ENCODE measurements at places on chromosomes 13 and 19.

DNA sequence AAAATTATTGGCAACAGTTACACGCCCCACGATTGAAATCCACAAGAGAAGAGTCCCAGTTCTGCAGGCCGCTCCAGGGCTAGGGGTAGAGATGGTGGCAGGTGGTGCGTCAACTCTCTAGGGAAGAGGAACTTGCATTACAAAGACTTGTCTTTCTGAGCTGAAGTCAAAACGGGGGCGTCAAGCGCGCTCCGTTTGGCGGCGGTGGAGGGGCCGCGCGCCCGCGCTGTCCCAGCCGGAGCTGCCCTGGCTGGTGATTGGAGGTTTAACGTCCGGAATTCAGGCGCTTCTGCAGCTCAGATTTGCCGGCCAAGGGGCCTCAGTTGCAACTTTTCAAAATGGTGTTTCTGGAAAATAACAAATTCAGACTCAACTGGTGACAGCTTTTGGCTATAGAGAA is 38.9 kb downstream of the SOX1 start:
- DNase-seq, result no peak

- DNase-seq, result no peak
Observed at GRCh38 chr19:47093841-47094240, 19.7 kb downstream of the ZC3H4 start.

DNA sequence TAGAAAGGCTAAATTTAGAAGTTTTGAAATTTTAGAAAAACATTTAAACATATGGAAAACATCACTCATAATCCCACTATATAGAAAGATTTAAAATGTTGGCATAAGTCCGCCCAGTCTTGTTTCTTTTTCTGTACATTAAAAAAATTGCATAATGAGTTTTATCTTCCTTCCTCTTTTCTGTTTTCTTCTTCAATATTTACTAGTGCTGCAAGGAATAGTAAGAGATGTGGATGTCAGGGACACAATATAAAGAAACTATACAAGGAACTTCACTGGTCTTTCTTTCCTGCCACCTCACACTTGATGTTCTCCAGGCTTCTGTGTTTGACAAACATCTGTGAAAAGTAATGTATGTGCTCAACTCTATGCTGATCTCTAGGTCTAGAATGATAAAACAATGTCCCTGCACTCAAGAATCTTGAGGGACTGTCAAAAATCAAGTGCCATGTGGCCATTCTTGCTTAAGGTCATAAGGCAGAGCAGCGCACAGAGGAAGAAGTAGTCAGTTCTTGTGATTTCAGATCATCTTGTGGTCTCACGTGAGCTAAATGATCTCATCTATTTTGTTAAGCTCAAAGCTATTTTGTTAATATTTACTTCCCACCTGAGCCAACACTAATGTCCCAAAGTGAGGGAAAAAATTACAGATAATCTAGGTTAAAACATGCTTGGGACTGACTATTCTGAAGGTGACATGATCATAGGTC is 186.9 kb upstream of the OBI1 start:
- no peak for DNase-seq

DNA sequence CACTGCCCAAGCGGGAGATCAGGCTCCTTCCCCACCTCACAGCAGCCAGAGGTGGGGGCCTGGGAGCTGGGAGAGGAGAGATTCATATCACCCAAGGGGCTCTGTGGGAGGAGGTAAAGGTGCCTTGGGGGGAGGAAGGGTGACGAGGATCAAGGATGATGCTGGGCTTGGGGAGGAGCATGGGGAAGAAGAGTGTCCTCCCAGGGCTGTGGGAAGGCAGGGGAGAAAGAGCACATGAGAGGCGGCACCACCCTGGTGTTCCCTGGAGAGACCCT is 82.7 kb downstream of the ANKRD10 start:
- DNase-seq, result no peak

DNA sequence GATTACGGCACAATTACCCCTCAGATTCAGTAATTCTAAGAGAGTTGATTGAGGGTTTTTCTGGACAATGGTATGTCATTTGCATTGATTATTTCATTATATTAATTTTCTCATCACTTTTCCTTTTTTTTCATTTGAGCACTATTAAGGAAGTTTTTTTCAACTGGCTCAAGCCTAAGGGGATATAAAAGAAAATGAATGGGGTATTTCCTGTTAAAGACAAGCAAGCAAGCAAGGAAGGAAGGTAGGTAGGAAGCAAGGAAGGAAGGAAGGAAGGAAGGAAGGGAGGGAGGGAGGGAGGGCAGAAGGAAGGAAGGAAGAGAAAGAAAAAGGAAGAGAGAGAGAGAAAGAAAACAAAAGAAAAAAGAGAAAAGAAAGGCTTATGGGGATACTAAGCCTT is 620.3 kb downstream of the DIAPH3 start:
- no peak for DNase-seq

- peak; percentile 16 for DNase-seq
Observed at GRCh38 chr19:51440846-51441409, 17.3 kb downstream of the SIGLEC8 start.

DNA sequence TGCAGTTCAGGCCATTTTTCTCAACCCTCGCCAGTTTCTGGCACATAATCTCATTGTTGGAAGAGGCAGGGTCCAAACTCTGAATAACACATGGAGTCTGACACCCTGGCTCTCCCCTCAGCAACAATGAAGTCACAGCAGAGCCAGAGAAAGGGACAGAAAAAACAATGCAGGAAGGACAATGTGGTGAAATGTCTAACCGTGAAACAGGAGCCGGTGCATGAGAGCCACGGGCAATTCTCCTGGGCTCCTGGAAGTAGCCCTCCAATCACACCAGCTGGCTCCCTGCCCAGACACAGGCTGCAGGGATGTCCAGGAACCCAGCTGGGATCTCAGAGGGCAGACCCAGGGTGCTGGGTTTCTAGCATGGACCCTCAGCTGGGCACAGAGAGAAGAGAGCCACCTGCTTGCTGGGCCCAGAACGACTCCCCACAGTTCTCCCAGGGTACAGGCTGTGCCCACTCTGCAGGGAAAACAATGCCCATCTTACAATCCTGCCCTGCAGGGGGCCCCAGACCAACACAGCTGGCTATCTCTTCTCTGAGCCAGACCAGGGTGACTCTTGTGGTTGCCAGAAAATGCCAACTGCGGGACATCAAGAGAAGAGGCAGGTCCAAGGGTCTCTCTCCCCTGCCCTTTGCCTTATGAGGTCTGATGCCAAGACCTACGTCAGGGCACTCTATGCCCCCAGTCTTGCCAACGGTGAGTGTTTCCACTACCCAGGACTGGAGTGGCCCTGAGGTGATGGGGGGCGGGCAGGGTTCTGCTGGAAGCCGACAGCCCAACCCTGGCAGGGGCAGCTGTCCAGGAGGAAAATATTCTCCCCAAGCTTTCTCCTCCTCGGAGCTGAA is 64.5 kb downstream of the CEBPG start:
- DNase-seq, result no peak

- DNase-seq, result no peak
Observed at GRCh38 chr19:28880735-28881401, 332.1 kb downstream of the UQCRFS1 start.

GRCh38 chr19:54178581-54179261 is 5.8 kb upstream of the TMC4 start:
- no peak for DNase-seq

DNA sequence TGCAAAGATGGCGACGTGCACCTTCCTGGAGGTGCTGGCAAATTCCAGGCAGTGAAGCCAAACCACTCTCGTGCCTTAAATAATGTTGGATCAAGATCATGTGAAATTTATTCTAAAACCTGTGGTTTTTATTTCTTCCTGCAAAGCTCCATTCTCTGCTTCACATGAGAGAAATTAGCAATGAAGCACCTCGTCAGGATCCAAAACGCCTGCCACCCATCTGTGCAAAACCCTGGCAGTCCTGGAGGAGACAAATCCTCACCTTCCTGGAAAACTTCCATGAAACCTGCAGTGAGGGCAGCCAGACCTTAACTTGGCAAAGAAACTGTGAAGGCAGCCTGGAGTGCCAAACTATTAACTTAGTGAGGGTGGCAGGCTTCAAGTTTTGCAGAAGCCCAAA is 47.6 kb downstream of the CHST8 start:
- no peak for DNase-seq

DNA sequence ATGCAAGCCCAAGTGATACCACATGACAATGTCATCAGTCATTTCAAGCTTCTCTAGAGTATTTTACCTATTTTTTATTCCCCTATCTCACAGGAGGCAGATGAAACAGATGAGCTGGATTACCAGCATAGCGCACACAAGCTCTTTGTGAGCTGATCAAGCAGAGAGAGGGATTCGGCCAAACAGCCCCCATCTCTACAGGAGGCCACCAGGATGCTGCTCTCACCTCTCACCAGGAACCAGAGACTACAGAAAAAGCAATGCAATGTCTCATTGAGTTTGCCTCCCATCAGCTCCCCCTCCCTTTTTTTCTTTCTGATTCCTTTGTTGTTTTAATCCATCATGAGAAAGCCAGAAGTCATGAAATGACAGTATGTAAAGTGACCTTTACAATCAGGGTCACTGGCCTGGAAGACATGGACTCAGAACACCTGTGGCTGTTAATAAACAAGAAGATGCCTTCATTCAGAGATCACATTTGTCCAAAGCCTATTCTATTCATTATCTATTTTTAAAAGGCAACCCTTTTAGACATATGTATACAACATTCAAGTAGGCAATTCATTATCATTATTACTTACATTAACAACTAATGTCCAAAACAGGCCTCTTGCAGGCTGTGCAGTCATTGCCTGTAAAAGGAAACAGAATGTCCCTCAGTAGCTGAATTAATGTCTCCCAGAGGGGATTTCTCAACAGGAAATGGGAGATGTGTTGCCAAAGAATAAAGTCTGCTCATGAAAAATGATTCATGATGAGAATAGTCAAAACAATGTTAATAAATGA is 656.6 kb downstream of the TBC1D4 start:
- no peak for DNase-seq

- no peak for DNase-seq
Observed at GRCh38 chr13:108533842-108534241, 95.6 kb upstream of the MYO16 start.

DNA sequence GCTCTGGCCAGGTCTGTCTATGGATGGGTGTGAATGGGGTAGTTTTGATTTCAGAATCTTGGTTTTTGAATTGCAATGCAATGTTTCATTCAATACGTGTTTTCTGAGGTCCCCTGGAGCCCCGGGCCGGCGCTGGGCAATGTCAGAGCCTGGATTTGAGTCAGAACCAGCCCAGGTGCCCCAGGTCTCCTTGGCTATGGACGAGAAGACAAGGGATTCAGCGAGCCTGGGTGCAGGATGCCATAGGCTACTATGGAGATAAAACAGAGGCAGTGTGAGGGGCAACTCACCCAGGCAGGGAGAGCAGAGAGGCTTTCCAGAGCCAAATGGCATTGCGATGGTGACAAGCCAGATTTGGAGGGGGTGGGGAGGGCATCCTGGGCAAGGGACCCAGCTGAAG is 1.2 kb upstream of the RPL13A start:
- no peak for DNase-seq

DNA sequence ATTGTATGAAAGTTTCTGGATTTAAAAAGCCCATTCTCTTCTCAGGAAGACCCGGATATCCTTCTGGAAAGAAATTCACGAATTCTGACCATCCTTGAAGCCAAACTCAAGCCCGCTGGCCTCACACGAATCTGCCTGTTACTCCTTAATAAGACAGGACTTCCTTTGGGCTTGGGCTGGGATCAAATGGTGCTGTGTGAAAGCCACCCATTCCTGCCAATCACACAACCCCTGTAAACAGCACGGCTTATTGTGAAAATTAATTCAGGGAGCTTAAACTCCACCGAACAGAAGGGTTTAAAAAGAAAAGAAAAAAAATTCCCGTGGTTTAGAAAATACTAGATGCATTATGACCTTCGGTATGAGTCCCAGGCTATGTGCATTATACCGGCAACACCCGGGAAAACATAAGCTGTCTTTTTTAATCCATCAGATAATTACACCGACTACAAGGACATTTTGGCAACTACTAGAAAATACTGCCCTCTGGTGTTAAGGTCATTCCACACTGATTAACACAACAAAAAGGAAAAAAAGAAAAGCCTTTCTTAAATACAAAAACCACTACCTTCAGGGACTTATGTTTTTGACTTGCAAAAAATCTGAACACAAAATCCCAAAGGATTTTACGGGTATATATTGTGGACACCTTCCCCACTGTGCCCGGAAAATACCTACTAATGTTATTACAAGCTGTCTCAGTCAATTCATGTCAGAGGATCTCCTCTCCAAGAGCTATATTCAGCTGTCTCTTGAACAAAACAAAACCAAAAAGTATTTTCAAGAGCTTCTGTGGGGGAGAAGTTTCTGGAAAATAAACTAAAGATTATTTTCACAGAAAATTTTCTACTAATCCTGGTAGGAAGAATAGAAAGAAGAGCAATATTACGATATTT is 76.0 kb upstream of the LSM14A start:
- DNase-seq, result no peak

DNA sequence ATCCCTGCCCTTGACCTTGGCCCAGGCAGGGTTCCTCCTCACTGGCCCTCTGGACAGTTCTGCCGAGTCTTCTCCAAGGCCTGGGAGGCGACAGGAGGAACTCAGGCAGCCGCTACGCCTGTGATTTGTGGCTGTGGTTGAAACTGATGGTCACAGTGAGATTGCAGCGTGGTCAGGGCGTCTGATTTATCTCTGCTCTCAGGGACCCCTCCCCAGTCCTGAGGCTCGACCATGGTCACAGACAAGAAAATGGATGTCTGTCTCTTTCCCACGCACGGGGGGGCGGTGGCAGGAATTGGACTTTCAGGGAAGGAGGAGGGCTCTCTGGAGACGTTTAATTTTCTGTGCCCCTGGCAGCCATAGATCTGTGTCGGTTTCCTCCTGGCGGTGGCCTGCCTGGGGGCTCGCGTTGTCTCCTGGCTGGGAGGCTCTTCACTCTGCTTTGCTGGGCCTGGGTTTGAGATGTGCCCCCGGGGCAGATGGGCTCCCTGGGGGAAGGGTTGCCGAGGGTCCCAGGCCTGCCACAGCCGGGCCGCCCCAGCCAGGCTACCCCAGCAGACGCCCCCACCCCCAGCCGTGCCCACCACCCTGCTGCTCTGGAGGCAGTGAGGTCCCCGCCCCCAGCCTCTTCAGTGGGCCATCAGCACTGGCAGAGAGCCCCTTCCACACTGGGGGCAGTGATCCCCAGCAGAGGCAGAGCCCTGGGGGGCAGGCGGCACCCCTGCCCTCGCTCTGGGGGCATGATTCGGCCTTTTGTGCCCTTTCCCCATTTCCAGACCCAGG is 167.4 kb downstream of the KDM4B start:
- no peak for DNase-seq

GRCh38 chr19:9721861-9722260 is 46.7 kb downstream of the ZNF846 start:
- no peak for DNase-seq

GRCh38 chr13:50576156-50576555 is 267.3 kb downstream of the DLEU7 start:
- DNase-seq, result no peak
